ENCODE measurements at places on chromosomes 13 and 19.

- DNase-seq, result no peak
Measured at GRCh38 chr13:20686863-20687579, 16.5 kb upstream of the IL17D start.

DNA sequence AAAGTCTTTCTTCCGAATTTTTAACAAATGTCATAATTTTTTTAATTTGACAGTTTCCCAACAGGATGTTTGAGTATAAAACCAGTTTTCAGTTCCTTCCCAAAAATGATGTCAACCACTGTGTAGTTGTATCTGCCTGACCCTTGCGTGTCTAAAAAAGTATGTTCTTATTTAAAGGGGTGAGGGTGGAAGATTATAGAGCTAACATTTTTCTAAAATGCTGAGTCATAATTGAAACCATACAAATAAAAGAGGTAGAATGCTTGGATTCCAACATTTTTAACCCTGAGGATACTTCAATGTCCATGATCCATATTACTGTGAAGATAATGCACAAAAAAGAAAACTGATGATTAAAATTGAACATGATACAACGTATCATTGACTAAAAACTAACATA lies 1388.8 kb downstream of the UQCRFS1 start:
- no peak for DNase-seq

DNA sequence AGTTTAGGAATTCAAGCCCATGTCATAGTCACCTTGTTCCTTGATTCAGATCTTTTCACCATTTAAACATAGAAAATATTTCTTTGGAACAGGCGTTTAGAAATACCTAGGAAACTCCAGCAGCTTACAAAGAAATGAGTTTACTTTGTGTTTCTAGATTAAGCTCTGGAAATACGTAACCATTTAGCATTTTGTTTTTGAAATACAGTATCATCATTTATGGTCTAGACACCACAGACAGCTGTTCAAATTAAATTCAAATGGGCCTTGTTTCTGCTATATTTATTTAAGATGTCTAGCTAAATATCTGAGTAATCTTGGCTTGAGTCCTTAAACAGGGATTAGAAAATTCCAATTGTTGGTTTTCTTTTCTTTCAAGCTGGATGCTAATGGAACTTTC lies 228.5 kb downstream of the NDFIP2 start:
- no peak for DNase-seq

DNA sequence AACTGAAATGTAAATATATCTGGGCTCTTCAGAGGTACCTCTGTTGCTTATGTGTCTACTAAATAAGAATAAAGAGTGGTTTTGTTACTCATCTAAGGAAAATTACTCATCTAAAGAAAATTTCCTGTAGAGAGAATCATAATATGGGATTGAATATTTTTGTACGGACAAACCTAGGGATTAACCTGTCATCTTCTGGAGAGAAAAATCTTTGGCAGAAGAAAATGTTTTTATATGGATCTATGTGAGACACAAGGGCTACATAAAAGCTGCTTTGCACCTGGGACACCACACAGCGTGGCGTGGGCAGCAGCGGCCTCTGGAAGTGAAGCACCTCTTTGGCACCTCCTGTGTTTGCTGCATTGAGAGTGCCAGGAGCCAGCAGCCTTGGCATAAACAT lies 242.9 kb upstream of the DACH1 start:
- DNase-seq, result no peak

GRCh38 chr13:53382008-53382407 lies 353.4 kb downstream of the OLFM4 start:
- peak; percentile 29 for DNase-seq

DNA sequence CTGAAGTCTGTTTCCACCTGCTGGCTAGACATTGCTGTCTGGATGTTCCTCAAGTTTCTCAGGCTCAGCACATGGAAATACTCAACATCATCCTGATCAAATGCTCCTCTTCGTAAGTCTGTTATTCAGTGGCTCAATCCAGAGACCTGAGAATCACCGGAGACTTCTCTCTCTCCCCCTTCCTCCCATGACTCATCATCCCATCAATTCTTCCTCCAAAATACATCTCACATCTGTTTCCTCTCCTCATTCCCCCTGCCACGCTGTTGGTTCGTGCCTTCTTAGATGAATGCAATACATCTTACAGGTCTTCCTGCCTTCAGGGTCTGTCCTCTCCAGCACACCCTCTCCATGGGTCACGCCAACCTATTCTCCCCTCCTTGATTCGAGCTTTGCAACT lies 7.4 kb upstream of the RXFP2 start:
- no peak for DNase-seq

GRCh38 chr19:1935484-1936208 lies 5.3 kb upstream of the CSNK1G2 start:
- no peak for DNase-seq

GRCh38 chr19:55600662-55601028 lies 557 bp downstream of the ZNF524 start:
- no peak for DNase-seq

DNA sequence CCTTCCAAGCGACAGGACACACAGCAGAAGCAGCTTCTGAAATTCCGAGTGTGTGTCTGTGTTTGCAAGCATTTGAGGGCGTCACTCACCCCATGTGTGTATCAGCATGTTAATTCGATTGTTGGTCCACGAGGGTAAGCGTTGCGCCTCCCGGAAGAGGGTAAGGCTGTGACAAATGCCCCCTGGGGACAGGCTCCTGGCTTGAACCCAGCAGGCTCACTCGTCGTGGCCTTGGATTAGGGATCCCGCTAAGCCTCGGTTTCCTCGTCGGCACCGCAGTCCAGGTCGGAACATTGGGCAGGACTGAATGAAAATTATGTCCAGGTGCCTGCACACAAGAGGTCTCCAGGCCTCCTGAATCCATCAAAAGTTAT lies 606 bp upstream of the STXBP2 start:
- DNase-seq, result no peak

GRCh38 chr19:18364826-18365528 lies 21.0 kb upstream of the GDF15 start:
- peak; percentile 30 for DNase-seq

- DNase-seq, result no peak
Measured at GRCh38 chr19:9058905-9059667, 27.8 kb upstream of the OR1M1 start.

GRCh38 chr19:19410553-19411550 lies 5.4 kb downstream of the GATAD2A start:
- no peak for DNase-seq

DNA sequence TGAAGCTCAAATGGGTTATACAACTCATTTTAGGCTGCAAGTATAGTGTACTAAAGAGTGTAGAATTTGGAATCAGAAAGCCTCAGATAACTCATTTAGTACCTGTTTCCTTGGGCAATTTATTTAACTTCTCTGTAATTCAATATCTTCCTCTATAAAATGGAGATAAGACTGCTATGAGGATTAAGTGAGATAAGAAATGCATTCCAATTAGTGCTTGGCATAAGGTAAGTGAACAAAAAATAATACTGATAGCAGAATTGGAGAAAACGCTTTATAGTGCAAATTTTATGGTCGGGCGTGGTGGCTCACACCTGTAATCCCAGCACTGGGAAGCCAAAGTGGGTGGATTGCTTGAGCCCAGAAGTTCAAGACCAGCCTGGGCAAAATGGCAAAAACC lies 25.0 kb downstream of the DACH1 start:
- no peak for DNase-seq

All from NCI-H748 treated with DMSO at 0.1 percent for 48 hours (cell line).